ENCODE measurements at places on chromosomes 3 and 15.

DNA sequence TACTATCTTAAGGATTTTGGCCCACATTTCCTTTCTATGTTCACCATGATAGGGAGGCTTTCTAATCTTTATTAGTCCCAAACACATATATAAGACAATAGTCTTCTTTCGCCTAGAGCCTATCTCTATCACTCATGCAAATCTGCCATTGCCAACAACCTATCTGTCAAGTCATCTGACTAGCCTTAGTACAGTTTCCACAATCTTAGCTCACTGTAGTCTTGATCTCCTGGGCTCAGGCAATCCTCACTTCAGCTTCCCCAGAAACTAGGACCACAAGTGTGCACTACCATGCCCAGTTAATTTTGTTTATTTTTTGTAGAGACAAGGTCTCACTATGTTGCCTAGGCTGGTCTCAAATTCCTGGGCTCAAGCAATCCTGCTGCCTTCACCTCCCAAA lies 6.9 kb downstream of the TMEM39A start:
- DNase-seq: no peak

- no peak for DNase-seq
These were observed 53.0 kb downstream of the SUCLG2 start for GRCh38 chr3:67601385-67601784.

GRCh38 chr3:104018541-104018940 lies 1348.2 kb upstream of the ALCAM start:
- DNase-seq: no peak

DNA sequence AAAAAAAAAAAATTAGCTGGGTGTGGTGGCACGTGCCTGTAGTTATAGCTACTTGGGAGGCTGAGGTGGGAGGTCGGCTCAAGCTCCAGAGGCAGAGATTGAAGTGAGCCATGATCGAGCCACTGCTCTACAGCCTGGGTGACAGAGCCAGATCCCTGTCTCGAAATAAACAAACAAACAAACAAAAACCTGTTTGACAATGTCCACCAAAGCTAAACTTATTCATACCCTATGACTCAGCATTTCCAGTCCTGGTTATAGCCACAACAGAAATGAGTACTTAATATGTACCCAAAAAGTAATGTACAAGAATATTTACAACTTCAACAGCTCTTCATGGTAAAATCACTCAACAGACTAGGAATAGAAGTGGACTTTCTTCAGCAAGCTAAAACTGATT lies 31.1 kb downstream of the SERP1 start:
- no peak for DNase-seq

DNA sequence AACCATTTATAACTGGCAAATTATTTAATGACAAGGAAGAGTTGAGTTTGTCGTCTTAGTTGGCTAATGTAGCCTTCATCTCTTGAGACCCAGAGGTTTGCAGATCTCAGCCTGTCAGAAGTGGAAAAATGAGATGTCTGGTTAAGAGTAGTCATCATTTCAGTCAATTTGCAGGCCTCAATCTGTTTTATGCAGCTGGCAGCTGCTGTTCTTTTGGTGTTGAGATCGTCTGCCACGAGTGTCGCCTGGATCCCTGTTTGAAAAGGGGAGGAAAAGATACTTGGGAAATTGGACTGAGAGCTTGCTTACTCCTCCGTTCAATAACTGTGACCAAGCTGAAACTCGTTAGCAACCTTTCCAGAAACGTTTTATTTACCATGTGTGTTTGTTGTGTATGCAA lies 2.3 kb downstream of the PHLDB2 start:
- DNase-seq: peak; percentile 1

DNA sequence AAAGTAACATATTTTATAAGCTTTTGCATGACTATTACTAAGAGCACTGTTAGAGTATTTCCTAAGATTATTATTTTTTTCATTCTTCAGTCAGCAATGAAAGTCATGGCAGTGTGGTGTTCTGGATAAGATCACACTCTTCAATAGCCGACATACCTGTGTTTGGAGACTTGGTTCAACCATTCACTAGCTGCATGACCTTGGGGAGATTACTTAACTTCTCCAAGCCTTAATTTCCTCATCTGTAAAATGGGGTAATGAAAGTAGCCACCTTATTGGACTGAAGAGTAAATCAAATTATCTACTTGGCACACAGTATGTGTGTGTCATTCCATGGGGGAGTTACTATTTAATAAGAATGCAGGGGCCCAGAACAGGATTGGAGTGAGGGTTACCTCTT lies 24.5 kb upstream of the PCOLCE2 start:
- no peak for DNase-seq

GRCh38 chr3:31530039-31530959 lies 2.4 kb upstream of the STT3B start:
- no peak for DNase-seq

GRCh38 chr3:171765511-171765887 lies 44.8 kb downstream of the PLD1 start:
- no peak for DNase-seq

GRCh38 chr15:39100106-39100660 lies 480.7 kb upstream of the THBS1 start:
- no peak for DNase-seq

DNA sequence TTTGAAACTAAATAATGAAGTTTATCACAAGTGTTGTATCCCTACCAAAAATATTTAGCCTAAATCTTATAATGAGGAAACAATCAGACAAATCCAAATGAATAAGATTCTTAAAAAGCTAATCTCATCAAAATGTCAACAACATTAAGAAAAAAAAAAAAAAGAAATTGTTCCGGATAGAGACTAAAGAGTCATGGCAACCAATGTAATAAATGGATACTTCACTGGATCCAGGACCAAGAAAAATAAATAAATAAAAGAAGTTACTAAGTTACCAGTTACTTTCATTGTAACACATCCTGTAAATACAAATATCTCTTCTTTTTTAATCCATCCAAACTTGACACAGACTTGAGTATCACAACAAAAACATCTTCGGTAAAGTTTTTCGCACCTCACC lies 607 bp downstream of the MRPL47 start:
- DNase-seq: no peak

DNA sequence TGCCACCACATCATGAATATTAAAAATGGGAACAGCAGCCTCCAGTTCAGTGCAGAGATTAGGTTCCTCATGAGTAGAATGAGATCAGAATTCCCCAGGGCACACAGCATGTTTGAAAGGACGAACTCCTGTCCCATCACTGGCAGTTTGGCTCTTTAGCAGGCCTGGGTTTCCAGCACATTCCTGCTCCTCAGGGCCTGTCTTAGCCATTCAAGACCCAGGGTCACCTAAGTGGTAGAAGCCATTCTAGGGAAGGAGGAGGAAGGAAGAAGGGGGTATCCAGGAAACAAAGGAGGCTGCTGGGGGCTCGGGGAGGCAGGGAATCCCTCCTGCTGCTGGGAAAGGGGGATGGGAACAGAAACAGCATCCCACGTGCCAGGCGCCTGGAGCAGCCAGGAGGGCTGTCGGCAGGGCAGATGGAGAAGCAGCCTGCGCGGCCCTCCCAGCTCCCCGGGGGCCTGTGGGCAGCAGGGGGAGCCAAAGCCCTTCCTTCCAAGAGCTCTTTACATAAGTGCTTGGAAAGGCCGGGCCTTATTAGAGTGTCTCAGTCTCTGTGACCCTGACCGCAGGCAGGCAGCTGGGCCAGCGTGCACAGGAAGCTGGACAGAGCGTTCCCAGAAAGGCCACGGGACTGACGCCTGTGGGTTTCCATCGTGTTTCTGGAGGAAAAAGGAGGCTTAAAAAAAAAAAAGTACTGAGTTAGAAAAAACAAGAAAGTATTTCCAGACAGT lies 24.7 kb downstream of the LOXL1 start:
- peak; percentile 14 for DNase-seq
